ENCODE measurements at places on chromosomes 2 and 18.

DNA sequence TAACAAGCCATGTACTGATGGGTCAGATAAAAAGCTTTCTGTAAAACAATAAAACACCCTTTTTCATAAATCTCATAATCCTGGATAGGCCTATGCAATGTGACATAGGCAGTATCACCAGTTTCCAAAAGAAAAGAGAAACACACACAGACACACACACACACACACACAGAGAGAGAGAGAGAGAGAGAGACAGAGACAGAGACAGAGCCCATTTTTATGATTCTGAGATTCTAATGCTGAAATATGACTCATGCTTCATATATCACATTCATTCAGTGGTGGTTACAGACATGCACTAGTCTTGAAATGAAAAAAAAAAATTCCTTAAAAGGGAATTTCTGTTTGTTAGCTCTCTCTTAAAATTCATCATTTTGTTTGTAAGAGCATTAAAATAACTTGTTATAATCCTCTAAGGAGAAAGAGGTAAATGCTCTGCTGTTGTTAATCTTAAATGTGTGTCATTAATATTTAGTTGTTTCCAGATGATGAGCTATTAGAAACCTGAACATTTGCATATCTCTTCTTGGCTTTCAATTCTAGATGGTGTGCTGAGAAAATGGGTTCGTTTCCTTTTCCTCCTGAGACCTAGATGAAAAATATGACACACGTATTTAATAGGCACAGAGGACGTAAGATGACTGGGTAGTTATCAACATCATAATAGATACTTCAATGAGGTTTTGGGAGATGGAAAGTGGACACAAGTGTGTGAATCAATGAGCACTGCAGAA, 1598.7 kb upstream of the ACVR2A start:
- no peak for DNase-seq

GRCh38 chr2:120560330-120560729, 175.3 kb upstream of the GLI2 start:
- DNase-seq: no peak

DNA sequence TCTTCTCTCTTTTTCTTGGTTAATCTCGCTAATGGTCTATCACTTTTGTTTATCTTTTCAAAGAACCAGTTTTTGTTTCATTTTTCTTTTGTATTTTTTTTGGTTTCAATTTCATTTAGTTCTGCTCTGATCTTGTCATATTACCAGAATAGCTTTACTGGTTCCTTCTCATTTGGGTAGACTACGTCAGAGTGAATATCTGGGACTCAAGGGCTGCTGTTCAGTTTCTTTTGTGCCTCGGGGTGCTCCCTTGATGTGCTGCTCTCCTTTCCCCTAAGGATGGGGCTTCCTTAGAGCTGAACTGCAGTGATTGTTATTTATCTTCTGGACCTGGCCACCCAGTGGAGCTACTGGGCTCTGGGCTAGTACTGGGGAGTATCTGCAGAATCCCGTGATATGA, 29.4 kb upstream of the IL1RN start:
- no peak for DNase-seq

DNA sequence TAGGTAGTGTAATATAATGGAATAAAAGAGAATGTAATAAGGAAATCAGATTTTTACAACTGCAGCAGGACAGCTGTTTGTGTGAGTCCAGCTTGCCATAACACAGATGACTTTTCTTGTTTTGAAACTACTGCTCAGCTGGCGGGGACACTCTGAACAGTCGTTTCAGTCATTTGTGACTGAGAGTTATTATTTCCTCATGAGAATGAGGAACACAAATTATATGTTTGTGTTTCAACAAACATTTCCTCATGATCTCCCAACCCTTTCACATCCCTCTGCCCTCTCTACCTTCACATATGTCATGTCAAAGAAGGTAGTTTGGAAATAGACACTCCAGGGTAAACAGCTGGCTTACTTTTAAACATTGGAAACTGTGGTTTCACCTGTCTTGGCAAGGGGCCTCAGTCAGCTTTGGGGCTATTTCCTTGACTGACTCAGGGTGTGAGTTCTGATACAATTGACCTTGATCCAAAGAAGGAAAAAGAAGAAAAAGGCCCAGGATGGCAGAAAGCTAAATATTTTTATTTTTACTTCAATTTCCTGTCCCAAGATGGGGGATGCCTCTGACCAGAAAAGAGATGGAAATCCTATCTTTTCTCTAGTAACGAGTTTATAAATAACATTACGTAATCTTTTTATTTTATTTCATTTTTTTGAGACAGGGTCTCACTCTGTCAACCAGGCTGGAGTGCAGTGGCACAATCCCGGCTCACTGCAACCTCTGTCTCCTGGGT, 593 bp downstream of the SP140L start:
- DNase-seq: no peak

DNA sequence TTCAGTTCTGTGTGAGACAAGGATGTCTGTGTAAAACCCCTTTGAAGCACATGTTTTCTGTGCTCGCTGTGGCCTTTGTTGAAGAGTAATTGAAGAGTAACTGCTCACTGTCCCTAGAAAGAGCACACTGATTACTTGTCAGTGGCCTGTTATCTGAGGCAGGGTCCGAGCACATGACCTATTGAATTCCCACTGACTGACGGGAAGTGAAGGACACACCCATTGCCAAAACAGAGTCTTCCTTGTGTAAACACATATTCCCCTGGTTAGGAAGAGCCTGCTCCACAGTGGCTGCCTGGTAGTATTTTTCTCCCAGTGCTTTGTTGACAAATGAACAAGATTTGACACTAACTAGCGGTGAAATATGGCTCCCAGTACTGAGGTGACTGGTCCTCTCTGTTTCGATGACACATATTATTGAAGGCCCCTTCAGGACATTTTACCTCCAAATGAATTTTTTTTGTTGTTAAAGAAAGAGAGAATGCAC, 148.5 kb upstream of the GYPC start:
- DNase-seq: no peak

DNA sequence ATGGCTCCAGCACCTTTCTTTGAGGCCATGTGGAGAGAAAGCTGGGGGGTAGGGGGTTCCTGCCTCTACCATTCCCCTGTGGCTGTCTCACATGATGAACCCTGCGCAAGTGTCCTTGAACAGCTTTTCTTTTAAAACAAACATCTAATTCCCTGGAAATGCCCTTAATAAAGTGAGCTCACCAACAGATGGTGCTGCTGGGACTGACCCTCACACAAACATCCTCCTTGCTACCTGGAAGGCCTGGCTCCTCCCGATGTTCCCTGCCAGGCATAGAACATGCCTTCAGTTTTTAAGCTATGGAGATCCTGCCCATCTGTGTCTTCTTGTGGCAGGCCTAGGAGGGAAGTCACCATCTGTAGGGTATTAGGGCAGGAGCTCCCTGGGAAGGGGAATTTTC, 60.7 kb upstream of the GATA6 start:
- no peak for DNase-seq

DNA sequence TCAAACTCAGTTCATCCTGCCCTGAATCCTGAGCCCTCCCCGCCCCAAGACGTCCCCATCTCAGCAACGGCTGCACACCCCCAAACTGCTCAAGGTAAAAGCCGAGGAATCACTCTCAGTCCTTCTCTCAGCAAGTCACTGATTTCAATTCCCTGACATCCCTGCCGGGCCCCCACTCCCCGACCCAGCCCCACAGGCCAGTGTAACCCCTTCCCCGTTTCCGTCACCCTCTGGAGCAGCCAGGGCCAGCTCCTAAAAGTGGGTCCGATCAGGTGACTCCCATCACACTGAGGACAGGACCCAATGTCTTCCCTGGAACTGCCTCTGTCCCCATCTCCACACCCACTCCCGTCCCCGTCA, 20.5 kb downstream of the SNORC start:
- no peak for DNase-seq

- DNase-seq: no peak
Observed at GRCh38 chr2:10688921-10689807, 611 bp downstream of the NOL10 start.

DNA sequence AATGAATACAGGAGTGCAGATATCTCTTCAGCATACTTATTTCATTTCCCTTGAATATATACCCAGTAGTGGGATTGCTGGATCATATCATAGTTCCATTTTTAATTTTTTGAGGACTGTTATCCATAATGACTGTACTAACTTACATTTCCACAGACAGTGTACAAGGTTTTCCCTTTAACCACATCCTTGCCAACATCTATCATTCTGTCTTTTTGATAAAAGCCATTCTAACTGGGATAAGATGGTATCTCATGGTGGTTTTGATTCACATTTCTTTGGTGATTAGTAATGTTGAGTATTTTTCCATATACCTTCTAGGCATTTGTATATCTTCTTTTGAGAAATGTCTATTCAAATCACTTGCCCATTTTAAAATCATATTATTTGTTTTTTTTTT, 325.2 kb downstream of the CYP26B1 start:
- DNase-seq: no peak

DNA sequence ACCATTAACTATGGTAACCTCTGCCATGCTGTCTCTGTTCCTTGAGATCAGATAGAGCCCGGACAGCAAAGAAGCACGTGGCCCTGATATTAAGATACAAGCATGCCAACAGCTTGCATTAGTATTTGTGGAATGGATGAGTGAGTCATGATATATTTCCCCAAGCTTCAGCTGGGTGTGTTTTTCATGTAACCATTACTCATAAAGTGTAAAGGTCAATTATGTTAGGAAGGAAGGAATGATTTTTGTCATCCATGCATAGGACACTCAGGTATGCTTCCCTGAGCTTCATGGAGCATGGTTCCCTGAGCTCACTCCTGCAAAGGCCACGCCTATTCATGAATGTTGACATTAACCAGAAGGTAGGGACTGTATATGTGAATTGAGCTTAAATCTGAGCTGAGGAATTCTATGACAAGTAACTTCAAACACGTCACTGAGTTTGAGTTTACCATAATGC, 74.6 kb downstream of the ARL4C start:
- no peak for DNase-seq

DNA sequence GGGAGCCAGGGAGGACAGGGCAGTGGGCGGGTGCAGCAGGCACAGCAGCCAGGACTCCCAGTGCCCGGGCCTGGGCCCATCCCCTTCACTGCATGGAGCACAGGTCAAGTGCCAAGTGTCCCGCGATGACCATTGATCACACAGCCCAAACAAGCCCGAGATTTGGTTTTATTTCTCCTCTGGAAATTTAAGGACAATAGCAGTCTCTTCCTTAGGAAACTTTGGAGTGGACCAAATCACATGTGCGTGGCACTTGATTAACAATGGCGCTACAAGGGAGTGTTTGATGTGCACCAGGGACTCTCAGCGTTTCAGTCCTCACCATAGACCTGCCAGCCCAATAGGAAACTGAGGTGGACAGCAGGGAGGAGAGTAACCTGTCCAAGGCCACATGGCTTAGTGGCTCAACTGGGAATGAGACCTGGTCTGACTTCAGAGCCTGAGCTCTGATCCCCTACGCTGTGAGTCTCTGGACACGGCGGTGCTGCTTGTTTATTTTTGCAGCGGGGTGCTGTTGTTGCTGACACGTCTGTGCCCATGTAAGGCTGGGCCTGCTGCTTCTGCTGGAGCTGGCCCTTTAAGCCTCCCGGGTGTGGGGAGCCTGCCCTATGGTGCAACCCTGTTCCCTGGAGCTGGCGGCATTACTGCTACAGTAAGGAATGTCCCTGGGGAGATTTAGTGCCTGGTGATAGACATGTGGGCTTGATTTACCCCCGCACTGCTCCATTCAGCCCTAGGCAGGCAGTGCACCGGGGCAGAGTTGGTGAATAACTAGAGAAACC, 194.2 kb downstream of the INHBB start:
- no peak for DNase-seq

DNA sequence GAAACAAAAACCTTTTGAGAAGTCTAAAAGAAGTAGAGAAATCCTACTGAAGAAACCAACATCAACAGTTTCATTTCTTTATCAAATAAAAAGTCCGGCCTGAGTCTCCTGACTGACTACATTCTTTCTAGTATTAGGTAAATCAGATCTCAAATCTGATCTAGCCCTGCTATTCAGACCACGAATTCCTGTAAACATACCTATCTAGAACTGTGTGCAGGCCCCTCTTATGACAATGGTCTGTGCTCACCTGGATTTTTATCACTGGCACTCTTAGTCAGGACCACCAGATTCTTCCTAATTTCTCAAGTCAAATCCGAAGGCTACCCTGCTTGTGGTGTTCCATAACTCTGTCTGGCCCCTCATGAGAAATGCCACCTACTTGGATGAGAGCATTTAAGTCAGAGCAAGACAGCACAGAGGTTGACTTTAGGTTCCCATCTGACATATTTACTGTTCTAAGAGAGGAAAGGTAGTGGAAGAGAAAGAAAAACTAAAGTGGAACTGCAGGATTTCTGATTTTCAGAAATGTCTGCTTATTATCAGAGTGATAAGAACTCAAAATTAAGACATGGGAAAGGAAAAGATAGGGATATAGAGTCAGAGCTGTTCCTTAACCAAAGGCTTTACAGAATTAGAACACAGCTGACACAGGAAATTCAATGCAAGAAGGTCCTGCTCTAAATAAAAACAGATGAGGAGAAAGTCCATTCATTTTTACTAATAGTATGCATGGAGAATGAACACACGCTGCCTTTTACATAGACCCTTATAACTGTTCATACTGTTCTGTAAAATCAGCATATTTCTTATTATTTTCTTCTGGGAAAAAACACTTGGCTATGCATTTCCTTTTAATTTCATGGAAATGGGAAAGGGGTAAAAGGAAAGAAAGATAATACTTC, 56.5 kb downstream of the SLC8A1 start:
- DNase-seq: no peak

- DNase-seq: no peak
Observed at GRCh38 chr2:156470975-156471583, 34.9 kb downstream of the GPD2 start.

DNA sequence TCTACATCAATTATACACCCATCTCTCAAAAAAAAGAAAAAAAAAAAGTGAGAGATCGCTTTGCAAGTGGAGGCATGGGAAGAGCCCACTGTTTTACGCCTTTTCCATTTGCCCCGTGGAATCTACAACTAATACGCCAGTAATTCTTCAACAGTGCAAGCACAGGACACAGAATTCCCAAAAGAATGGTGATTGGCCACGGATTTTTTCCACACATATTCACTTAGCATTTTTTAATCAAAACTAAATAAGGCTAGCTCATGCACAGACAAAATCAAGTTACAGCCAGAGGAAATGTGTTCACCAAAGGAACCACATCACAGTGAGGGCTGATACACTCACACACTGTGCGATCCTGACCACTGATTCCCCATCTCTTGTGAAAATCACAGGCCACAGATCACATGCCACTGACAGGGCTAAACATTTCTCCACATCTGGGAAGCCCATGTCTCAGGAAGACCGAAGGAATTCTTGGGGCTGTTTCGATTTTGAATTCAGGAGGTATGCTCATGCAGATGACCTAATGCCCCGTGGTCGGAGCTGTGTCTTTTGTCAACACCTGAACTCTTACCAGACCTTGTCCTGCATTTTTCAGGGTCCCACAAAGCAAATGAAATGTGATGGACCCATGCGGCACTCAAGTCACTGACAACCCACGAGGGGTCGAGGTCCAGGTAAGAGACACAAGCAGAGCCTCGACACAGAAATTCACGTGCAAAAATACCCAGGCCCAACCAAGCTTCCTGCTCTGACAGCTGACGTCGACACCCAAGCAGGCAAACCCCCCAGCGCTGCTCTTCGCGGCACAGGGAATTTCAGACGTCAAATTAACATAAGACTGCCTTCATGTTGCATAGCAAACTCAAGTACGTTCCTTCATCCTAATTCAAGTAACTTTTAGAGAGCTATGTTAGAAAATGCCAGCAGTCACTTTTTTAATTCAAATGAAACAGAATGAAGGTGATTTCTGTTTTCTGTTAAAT, 69.6 kb downstream of the ZNF516 start:
- DNase-seq: no peak
